ENCODE measurements at places on chromosomes 1 and 21.

- no peak for DNase-seq
These were observed 12.6 kb downstream of the CREG1 start for GRCh38 chr1:167541003-167541402.

- DNase-seq: no peak
These were observed 8.9 kb upstream of the CTSE start for GRCh38 chr1:206032380-206033140.

GRCh38 chr1:155131856-155132255 lies 3.8 kb upstream of the SLC50A1 start:
- DNase-seq: no peak

GRCh38 chr1:230892018-230892491 lies 23.7 kb upstream of the C1orf198 start:
- no peak for DNase-seq

- peak; percentile 77 for DNase-seq
These were observed 44.9 kb upstream of the CYP2J2 start for GRCh38 chr1:59971464-59971911.

DNA sequence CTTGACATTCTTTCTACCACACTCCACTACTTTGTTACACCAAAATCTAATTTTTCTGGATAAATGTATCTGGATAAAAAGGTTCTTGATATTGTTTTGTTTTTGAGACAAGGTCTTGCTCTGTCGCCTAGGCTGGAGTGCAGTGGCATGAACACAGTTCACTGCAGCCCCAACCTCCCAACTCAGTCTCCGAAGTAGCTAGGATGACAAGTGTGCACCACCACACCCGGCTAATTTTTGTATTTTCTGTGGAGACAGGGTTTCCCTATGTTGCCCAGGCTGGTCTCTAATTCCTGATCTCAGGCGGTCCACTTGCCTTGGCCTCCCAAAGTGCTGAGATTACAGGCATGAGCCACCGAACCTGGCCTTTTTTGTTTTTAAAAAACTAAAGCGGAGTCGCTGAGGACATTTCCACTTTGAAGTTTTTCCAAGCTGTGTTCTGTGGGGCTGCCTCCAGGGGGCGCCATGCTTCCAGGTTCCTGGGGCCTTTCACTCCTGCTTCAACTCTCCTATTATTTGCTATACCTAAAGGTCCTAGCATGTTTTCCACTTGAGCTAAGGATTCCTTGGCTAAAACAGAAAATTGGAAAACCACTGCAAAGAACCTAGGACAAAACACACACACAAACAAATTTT lies 14.1 kb upstream of the NCMAP start:
- no peak for DNase-seq

DNA sequence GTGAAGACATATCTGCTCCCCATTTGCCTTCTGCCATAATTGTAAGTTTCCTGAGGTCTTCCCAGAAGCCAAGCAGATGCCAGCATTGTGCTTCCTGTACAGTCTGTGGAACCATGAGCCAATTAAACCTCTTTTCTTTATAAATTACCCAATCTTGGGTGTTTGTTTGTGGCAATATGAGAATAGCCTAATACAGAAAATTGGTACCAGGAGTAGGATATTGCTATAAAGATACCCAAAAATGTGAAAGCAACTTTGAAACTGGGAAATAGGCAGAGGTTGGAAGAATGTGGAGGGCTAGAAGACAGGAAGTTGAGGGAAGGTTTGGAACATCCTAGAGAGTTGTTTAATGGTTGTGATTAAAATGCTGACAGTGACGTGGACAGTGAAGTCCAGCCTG lies 90.8 kb downstream of the HHIPL2 start:
- no peak for DNase-seq

GRCh38 chr1:87327376-87328271 lies 1.1 kb upstream of the LMO4 start:
- DNase-seq: no peak

- no peak for DNase-seq
These were observed 6.5 kb downstream of the RUNX3 start for GRCh38 chr1:24923485-24924113.

- no peak for DNase-seq
These were observed 6.7 kb downstream of the TAS1R3 start for GRCh38 chr1:1337793-1338147.

- no peak for DNase-seq
These were observed 11.6 kb downstream of the SLC2A5 start for GRCh38 chr1:9057851-9058250.

- no peak for DNase-seq
These were observed 805.8 kb upstream of the ADGRL2 start for GRCh38 chr1:80994934-80995333.

GRCh38 chr1:234672349-234673135 lies 62.6 kb upstream of the IRF2BP2 start:
- no peak for DNase-seq

DNA sequence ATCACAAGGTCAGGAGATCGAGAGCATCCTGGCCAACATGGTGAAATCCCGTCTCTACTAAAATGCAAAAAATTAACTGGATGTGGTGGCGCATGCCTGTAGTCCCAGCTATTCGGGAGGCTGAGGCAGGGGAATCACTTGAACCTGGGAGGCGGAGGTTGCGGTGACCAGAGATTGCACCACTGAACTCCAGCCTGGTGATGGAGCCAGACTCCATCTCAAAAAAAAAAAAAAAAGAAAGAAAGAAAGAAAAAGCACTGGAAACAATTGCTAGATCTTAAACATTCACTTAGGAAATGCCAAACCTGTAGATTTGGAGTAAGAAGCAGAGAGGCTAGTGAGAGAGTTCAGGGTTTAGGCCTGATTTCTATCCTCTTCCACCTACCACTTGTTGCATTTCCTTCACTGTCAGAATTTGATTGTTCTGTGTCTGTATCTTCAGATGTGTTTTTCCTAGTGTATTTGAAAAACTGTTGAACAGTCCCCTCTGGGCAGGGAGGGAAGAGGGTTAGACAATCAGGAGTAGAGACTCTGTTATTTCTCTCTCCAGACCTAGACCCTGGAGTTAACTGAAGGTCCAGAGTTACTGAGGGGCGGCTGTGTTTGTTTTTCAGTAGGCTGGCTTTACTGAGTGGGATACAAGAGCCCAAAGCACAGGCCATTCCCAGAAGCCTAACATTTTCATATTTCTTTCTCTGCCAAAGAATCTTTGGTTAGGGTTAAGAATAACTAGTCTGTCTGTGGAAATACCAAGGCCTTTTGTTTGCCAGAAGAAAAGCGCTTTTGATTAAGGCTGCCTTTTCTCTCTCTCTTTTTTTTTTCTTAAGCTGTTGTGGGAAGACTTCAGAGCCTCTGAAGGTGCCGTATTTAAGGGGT lies 31.1 kb upstream of the MACF1 start:
- DNase-seq: no peak

- DNase-seq: no peak
These were observed 3.6 kb downstream of the MAN1C1 start for GRCh38 chr1:25620211-25620610.

GRCh38 chr21:45982092-45982757 lies 655 bp downstream of the COL6A1 start:
- DNase-seq: no peak

DNA sequence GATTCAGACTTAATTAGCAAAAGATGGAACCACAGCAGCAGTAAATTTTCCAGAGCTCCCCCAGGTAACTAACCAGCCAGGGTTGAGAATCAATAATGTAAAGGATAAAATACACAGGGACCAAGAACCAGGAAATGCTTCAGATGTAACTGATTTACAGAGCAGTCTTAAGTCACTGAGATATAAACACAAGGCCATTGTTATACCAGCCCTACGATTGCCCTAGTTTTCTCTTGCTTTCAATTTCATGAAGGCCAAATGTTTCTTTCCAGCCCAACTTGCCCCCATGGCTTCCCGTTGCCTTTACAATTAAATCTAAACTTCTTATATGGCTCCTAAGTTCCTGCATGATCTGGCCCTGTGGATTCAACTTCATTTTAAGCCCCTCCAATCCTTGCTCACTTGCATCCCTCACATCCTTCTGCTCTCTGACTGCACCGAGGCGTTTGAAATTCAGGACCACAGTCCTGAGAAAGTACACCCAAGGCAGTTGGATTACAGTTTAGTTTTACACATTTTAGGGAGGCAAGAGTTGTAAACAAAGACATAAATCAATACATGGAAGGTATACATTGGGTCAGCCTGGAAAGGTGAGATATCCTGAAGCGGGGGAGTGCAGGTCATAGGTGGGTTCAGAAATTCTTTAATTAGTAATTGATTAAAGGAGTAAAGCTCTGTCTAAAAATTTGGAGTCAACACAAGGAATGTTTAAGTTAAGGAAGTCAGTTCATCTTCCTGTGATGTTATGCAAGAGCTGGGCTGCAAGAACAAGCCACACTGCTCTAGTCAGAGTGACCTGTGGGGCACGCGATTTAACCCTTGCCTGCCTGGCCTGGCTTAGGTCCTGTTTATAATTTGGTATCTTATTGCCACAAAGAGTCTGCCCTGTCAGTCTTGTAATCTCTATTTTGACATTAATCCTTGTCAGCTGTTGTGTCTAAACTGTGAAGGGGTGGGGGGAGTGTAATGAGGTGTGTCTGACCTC lies 69.9 kb upstream of the COG2 start:
- DNase-seq: no peak

- DNase-seq: no peak
These were observed 565.4 kb downstream of the PTPRC start for GRCh38 chr1:199204231-199204630.

GRCh38 chr1:182391362-182392049 lies at the start of gene GLUL:
TSS of gene GLUL (minus strand) at chr1:182391790. CDS start at chr1:182388737, 3,053 bp downstream.
- DNase-seq: peak; percentile 92

GRCh38 chr1:185813401-185813979 lies 79.3 kb downstream of the HMCN1 start:
- DNase-seq: no peak

GRCh38 chr1:108933944-108934343 lies 29.3 kb downstream of the CLCC1 start:
- no peak for DNase-seq

DNA sequence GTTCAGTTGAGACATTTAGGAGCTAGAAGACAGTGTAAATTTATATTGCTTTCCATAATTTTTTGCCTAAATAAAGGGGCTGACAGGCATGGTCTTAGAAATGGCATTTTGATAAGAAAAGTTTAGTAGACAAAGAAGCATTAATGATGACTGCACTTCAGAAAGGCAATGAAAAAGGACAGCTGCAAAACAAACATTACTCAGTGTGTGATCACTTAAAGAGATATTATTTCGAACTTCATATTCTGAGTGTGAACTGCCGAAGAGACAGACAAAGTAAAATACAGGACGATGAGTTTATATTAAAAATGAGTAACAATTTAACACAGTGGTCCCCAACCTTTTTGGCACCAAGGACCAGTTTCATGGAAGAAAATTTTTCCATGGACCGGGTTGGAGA lies 243.1 kb downstream of the DPYD start:
- no peak for DNase-seq

GRCh38 chr1:57440096-57440495 lies 16.2 kb upstream of the DAB1 start:
- DNase-seq: no peak

DNA sequence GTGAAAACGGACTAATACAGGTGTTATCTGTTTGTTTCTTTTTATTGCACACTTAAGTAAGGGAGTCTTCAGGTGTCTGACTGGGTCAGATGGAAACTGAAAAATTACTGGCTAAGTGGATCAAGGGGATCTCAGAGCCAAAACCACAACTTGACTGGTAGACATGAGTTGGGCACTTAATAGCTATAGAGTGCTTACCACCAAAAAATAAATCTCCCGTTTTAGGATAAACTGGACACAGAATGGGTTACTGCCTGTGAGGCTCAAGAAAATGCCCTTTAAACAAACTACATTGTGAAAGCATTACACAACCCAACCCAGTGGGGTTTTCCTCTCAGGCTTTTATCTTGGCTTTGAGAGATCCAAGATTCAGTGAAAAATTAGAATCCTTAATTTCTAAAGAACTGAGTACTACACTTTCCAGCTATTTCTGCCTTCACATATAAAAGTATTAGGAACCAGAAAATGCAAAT lies 134.0 kb upstream of the LYPLAL1 start:
- DNase-seq: no peak

DNA sequence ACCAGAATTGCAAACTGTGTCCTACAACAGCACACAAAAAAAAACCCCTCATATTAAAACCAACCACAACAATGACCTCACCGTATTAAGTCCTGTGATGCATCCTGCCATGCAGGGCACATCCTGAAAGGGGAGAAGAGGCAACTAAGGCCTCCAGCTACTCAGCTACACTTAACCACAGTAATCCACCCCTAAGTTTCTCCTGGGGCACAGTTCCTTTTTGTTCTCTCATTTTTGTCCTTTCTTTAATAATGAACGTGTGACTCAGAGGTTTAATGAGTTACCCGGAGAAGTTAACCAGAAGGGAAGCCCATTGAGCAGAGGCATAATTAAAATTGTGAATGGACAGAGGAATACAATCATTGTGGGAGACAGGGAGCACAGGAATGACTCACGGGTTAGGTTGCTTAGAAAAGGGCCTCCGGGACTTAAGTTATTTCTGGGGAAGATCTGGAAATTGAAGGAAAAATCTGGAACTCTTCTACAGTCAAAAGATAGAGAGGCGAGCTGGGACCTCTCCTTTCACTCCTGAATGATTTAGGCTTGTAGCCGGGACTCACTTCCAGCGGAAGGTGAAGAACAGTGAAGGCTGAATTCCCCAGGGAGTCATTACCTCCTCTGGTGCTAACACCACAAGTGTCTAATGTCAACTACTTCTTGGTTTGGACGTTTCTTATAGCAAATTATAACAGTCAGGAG lies 36.9 kb upstream of the HIVEP3 start:
- DNase-seq: no peak

- DNase-seq: no peak
These were observed 17.6 kb downstream of the GALNT2 start for GRCh38 chr1:230084408-230085177.

- no peak for DNase-seq
These were observed 36.0 kb downstream of the TRAPPC10 start for GRCh38 chr21:44047996-44048560.

- DNase-seq: no peak
These were observed 3.3 kb downstream of the GPR153 start for GRCh38 chr1:6257541-6258069.

DNA sequence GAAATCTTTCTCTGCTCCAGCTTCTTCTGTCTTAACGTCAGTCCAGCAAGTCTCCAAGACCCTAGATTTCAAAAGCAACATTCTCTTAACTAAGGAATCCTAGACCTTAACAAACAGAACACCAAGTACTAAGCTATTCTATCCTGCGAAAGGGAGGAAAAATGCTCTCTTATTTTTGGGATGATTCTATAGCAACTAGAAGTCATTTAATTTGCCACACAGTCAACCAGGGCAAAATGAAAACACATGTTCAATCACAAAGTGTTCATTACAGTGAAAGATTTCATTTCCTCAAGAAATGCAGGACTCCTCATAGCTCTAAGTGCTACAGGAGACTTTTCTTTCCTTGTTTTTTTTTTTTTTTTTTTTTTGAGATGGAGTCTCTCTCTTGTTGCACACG lies 36.2 kb upstream of the DOCK7 start:
- no peak for DNase-seq

GRCh38 chr1:52554267-52554640 lies 1.4 kb upstream of the TUT4 start:
- DNase-seq: no peak

All from frontal cortex (tissue), 4 donors.